Caco-2 (cell line): ENCODE measurements at places on chromosomes 2 and 18.

DNA sequence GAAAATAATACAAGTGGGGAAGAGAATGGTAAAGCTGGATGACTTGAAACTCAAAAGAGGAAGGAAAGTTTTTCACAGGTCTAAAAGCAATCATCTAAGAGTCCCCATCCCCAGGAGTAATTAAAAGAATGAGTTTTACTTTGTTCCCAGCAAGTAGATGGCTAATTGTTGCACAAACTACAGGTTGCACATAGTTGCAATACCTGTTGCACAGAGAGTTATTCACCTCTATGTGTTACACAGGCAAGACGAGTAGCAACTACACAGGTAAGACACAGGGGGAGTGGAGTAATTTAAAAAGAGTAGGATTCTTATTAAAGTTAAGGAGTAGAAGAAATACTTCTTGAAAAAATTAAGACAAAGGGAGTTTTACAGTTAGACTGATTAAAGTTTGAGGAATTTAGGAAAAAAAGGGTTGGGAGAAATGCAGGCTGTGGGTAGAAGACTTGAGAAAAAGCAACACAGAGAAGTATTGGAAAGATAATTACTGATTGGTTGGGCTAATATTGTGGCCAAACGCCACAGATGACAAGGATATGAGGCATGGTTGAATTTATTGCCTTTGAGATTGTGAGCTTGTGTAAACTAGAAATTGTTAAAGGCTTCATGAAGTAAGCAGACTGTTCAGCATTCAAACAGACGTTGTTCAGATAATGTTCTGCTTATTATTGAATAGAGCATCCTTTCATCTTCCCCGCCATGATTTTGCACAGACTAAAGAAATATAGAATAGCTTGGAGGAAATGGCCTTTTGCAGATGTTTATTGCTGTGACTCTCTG, 699.3 kb downstream of the NR4A2 start:
- no peak for DNase-seq

DNA sequence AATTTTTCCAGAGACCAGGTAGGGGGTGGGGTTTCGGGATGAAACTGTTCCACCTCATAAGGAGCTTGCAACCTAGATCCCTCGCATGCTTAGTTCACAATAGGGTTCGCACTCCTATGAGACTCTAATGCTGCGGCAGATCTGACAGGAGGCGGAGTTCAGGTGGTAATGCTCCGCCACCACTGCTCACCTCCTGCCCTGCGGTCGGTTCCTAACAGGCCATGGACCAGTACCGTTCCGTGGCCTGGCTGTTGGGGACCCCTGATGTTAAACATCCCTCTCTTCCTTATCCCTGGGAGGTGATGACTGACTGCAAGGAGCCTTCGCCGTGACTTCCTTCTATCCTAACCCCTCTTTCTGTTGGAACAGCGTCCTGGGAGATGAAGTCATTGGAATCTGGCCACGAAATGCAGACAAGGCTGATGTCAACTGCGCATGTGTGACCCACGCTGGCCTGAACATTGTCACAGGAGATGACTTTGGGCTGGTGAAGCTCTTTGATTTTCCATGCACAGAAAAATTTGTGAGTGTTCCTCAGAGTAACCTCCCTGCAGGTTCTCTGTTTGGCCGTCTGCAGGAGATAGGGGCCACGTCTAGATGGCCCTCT, 82.4 kb downstream of the RTN4 start:
- no peak for DNase-seq

DNA sequence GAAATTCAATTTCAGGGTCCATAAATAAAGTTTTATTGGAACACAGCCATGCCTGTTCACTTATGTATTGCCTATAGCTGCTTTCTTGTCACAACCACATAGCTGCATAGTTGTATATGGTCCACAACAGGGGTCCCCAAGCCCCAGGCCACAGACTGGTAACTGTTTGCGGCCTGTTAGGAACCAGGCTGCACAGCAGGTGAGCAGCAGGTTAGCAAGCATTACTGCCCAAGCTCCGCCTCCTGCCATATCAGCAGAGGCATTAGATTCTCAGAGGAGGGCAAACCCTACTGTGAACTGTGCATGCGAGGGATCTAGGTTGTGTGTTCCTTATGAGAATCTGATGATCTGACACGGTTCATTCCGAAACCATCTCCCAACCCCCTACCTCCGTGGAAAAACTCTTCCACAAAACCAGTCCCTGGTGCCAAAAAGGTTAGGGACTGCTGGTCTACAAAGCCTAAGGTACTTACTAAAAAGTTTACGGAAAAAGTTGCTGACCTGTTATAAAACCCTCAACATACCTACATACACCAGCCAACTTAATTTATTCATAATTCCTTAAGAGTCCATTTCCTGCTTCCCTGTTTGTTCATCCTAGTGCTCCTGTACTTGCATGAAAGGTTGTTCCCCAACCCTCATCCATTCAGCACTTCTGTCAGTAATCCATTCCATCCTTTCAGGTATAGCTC, 40.1 kb downstream of the NDUFAF7 start:
- no peak for DNase-seq

DNA sequence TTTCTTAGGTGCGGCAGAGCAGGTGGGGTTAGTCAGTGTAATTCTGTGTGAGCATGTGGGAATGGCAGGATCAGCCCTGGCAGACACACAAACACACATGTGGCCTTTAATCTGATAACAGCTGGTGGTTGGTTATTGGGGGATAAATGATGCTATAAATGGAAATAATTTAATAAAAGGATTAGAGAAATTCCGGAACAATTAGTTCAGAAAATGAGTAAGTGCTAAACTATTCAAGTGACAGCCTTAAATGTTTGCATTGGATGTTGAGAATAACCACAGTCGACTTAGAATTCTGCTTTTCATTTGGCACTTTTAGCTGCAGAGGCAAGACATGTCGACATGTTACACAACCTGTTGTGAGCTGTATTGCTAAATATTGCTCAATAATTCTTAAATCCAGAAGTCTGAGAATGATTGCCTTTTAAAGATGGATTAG, 7.2 kb downstream of the SMYD1 start:
- DNase-seq, result no peak

GRCh38 chr2:46837704-46838103, 77.9 kb downstream of the MCFD2 start:
- no peak for DNase-seq

GRCh38 chr2:229230911-229231310, 40.2 kb downstream of the PID1 start:
- DNase-seq, result no peak

DNA sequence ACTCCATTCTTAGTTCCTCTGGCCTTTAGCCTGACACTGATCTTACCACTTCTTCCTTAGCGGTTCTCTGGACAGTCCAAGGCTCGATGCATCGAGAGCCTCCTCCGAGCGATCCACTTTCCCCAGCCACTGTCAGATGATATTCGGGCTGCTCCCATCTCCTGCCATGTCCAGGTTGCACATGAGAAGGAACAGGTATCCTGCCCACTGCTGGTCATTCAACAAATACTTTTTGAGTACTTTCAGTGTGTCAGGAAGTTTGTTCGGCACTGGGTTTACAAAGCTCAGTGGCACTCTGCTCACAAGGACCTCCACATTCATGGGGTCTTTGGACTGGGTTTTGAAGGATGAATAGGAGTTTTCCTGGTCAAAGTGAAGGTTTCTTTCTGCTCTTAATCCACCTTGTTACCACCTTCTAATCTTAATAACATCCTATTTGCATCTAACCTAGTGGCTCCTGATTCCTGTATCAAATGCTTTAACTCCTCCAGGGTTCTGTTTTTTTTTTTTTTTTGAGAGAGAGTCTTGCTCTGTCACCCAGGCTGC, 25.8 kb downstream of the GCKR start:
- no peak for DNase-seq

DNA sequence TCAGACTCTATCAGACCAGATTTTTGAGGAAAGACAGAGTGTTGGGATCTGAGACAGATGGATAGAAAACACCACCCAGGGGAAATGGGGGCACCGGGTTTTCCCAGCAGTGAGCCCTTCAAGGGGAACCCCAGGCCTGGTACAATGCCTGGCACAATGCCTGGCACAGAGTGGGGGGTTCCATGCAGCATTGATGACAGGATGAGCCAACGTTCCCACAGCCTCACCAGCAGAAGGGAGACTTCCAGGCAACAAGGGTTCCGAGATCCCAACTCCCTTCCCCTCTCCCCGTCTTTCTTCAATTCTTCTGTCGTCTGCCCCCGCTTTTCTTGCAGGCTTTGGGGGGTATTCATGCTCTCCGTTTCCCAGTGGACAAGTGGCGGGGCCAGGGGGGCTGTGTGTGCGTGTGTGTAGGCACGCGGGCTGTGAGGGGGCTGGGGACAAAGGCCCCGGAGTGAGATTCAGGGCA, 132.1 kb upstream of the HAAO start:
- no peak for DNase-seq

DNA sequence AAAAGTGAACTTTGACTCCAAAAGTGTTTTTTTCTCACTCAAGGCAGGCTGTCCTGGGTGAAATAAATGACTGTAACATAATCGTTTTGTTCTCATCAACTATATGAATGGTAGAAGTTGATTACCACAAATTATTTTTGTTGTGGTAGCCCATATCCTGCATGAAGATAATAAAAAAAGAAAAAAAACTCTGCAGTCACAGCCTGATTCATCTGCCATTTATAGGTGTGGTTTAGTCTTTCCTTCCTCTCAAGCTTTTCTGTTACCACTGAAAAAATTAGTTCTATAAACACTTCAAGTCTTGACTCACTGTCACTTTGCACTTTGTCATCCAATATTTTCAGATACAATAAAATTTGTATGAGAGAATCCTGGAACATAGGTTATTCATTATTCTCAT, 522.0 kb downstream of the PLCL1 start:
- DNase-seq, result no peak

DNA sequence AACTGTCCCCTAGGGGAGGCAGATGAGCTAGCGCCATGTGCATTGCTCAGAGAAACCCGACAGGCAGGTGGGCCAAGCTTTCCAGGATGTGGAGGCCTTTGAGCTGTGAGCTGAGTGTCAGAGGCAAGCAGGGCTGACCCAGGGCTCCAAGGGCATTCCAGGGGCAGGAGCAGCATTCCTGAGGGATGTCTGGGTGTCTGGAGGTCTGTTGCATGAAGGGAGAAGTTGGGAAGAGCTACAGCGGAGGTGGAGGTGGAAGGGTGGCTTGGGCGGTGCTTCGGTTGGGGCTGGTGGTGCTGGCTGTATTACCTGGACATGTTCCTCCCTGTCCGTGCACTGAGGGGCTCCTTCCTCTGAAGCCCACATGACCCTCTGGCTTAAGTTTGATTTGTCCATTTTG, 102.8 kb downstream of the RNF144A start:
- DNase-seq, result no peak

DNA sequence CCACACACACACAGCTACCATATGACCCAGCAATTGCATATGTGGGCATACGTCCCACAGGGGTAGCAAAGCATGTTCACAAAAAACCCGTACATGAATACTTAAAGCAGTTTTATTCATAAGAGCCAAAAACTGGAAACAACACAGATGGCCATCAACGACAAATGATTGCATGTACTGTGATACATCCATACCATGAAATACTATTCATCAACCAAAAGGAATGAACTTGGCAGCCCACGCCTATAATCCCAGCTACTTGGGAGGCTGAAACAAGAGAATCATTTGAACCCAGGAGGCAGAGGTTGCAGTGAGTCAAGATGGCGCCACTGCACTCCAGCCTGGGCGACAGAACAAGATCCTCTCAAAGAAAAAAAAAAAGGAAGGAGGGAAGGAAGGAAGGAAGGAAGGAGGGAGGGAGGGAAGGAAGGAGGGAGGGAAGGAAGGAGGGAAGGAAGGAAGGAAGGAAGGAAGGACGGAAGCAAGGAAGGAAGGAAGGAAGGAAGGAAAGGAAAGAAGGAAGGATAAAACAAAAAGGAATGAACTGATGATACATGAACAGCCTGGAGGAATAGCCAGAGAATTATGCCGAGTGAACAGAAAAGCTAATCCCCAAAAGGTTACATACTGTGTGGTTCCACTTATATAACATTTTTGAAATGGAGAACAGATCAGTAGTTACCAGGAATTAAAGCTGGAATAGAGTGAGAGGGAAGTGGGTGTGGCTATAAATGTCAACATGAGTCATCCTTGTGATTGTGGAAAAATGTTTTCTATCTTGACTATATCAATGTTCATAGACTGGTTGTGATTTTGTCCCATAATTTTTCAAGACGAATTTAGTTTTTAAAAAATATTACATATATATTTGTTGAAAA, 19.6 kb upstream of the YPEL5 start:
- no peak for DNase-seq

GRCh38 chr2:230751062-230751461, 38.4 kb downstream of the CAB39 start:
- DNase-seq, result no peak
